DND-41 (cell line): ENCODE measurements at places on chromosomes 11 and 22.
A peak's percentile ranks its signal among the peaks of the same experiment; 100 is the strongest.

GRCh38 chr11:45246241-45246640, 39.9 kb downstream of the SYT13 start:
- DNase-seq = no peak
- no peak overlapping the region for H3K27ac ChIP-seq
- no peak overlapping the region for H3K4me3 ChIP-seq
- peaks cover 11% of the 10 kb centered on the region for H3K27me3 ChIP-seq
- no peaks in the 10 kb centered on the region for H3K36me3 ChIP-seq

DNA sequence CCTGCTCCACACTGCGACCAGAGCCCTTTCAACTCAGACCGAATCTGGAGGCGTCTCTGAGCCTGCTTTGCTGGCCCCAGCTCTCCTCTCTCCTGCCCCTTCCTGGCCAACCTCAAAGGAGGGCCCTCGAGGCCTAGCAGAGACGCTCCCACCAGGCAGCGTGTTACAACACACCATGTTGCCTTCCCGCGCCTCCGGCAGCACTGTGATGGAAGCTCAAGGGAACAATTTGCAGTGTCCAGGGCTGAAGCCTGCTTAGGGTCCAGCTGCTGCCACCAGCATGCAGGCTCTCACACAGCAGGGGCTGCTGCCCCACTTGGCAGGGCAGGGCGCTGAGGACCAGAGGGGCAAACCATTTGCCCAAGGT, 18.4 kb downstream of the LINC01488 start:
- no peak overlapping the region for H3K27ac ChIP-seq
- H3K27me3 ChIP-seq = no peaks in the 10 kb centered on the region
- no peaks in the 10 kb centered on the region for H3K4me1 ChIP-seq

- no peaks in the 10 kb centered on the region for H3K4me1 ChIP-seq
- H3K4me3 ChIP-seq = no peak overlapping the region
- no peak overlapping the region for H3K27ac ChIP-seq
- peaks cover 18% of the 10 kb centered on the region for H3K27me3 ChIP-seq
- no peak for DNase-seq
These were observed 102.5 kb downstream of the RRM1 start for GRCh38 chr11:4197112-4197511.

- DNase-seq = no peak
- peaks cover 13% of the 10 kb centered on the region for H3K27me3 ChIP-seq
These were observed 3.0 kb downstream of the THY1 start for GRCh38 chr11:119419834-119420492.

DNA sequence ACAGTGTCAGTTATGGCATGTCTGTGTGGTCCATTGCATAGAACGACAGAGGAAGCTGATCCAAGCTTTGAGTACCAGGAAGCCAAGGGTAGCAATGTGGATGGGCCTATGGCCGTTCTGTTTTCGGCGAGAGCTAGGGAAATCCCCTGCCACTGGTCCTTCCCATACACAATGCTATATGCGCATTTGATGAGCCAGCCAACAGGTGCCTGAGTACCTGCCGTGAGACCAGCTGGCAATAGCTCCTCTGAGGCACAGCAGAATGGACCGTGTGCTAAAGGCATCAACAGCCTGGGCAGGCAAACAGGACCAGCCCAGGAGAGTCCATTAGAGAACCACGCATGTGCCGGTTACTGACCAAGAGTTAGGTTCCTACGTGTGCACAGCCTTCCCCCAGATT, 753.0 kb downstream of the NTM start:
- no peaks in the 10 kb centered on the region for H3K36me3 ChIP-seq
- no peak for DNase-seq
- H3K27me3 ChIP-seq = peaks cover 6% of the 10 kb centered on the region
- no peak overlapping the region for H3K4me3 ChIP-seq
- H3K4me1 ChIP-seq = no peaks in the 10 kb centered on the region

- no peak for DNase-seq
- no peak overlapping the region for H3K27ac ChIP-seq
- peaks cover 22% of the 10 kb centered on the region for H3K27me3 ChIP-seq
- H3K36me3 ChIP-seq = no peaks in the 10 kb centered on the region
- H3K4me1 ChIP-seq = no peaks in the 10 kb centered on the region
- no peak overlapping the region for H3K4me3 ChIP-seq
These were observed 23.5 kb upstream of the THY1 start for GRCh38 chr11:119446434-119446833.

GRCh38 chr11:7586376-7586775, 72.6 kb downstream of the PPFIBP2 start:
- peaks cover 29% of the 10 kb centered on the region for H3K27me3 ChIP-seq
- H3K4me3 ChIP-seq = no peak overlapping the region
- no peak for DNase-seq
- H3K4me1 ChIP-seq = no peaks in the 10 kb centered on the region
- H3K36me3 ChIP-seq = no peaks in the 10 kb centered on the region

GRCh38 chr11:100709233-100709957, 22.3 kb downstream of the ARHGAP42 start:
- no peaks in the 10 kb centered on the region for H3K27me3 ChIP-seq
- no peak overlapping the region for H3K4me3 ChIP-seq
- H3K4me1 ChIP-seq = no peaks in the 10 kb centered on the region
- H3K27ac ChIP-seq = no peak overlapping the region
- no peaks in the 10 kb centered on the region for H3K36me3 ChIP-seq

DNA sequence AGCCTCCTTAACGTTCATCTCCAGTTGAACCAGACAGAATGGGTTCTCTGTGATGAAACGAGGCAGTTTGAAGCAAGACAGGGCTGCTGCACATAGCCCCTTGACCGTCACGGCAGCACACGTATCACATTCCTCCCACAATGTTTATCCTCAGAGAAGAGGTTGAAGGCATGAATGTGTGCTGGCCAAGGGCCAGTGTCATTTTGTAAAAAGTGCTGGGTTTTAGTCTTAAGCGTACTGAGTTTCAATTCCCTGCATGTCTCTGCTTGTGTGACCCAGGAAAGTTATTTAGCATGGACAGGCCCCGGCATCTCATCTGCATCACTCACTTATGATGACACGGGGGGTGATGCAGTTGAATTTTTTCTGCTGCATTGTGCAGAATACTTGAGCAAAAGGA, 31.6 kb downstream of the TTC12 start:
- no peak overlapping the region for H3K27ac ChIP-seq
- DNase-seq = no peak
- no peaks in the 10 kb centered on the region for H3K4me1 ChIP-seq
- peaks cover 4% of the 10 kb centered on the region for H3K27me3 ChIP-seq
- H3K36me3 ChIP-seq = no peaks in the 10 kb centered on the region

DNA sequence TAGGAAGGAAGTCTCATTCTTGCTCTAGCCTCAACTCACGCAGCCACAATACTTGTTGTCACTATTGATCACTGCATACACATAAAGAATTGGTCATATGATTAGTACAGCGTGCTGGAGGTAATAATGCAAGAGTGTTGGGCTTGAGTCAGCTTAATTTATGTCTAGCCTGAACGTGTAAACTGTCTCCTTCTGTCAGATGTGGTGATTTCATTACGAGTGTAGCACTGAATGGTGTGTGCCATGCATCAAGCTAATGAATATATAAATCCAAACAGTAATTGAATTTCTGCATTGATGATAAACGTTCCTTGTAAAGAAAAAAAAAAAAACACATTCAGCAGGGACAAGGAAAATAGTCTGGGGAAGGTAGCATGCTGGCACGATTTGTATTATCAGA, 396.2 kb upstream of the RAG2 start:
- H3K4me1 ChIP-seq = no peaks in the 10 kb centered on the region
- no peak for DNase-seq
- no peak overlapping the region for H3K27ac ChIP-seq
- peaks cover 3% of the 10 kb centered on the region for H3K27me3 ChIP-seq
- no peak overlapping the region for H3K4me3 ChIP-seq
- H3K36me3 ChIP-seq = no peaks in the 10 kb centered on the region

DNA sequence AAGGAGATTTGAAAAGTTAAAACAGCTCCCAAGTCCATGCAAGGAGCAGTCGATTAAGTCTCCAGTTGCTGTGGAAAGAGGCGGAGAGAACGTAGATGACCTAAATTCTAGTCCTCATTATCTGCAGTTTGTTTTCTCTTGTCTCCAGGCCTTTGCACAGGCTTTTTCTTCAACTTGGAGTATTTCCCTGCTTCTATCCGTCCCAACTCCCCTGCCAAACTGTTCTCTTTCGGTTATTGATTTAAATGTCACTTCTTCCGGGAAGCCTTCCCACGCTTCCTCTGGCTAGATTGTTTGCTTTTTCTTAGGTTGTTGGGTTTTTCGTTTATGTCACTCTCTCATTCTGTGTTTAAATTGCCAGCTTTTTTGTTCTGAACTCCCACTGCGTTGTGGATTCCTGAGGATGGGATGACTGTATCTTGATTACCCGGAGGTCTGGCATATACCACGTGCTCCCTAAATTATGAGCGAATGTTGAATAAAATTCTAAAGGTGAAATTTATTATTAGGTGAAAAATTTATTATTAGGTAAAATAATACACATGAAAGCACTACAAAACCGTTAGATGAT, 463 bp downstream of the TMEM126B start:
- no peak for DNase-seq
- H3K4me1 ChIP-seq = peaks cover 38% of the 10 kb centered on the region
- peak overlapping the region; percentile 73 for H3K27ac ChIP-seq
- H3K4me3 ChIP-seq = peak overlapping the region; percentile 63
- no peaks in the 10 kb centered on the region for H3K27me3 ChIP-seq

DNA sequence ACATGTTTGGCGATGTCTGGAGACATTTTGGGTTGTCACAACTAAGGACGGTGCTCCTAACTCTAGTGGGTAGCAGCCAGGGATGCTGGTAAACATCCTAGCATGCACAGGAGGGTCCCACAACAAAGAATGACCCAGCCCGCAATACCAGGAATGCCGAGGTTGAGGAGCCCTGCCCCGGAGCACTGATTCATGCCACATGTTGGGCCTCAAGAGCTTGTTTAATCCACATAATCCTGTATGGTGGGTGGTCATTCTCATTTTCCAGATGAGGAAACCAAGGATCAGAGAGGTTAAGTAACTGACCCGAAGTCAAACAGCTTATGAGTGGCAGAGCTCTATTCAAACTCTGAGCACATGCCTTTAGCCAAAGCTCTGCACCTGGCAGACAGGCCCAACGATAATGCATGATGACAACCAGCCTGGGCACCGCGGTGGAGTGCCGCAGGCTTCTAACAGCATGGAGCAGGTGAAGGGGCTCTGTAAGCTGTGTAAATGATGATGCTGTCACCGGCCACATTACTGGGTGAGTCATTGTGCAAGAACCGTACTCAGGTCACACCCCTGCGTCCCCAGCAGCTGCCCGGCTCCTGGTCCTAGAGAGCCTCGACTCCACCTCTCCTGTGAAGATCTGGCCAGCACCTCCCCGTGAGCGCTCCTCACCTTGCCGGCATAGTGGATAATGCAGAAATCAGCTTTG, 58.6 kb downstream of the APOL1 start:
- H3K27ac ChIP-seq = no peak overlapping the region
- no peak overlapping the region for H3K4me3 ChIP-seq
- H3K27me3 ChIP-seq = no peaks in the 10 kb centered on the region
- no peak for DNase-seq
- H3K36me3 ChIP-seq = peaks cover 92% of the 10 kb centered on the region
- no peaks in the 10 kb centered on the region for H3K4me1 ChIP-seq

- DNase-seq = no peak
- peaks cover 45% of the 10 kb centered on the region for H3K36me3 ChIP-seq
- H3K27ac ChIP-seq = no peak overlapping the region
- no peaks in the 10 kb centered on the region for H3K27me3 ChIP-seq
These were observed 51.4 kb upstream of the ACAT1 start for GRCh38 chr11:108069947-108070346.

- H3K4me3 ChIP-seq = no peak overlapping the region
- no peaks in the 10 kb centered on the region for H3K4me1 ChIP-seq
- no peak overlapping the region for H3K27ac ChIP-seq
- peaks cover 3% of the 10 kb centered on the region for H3K27me3 ChIP-seq
- H3K36me3 ChIP-seq = no peaks in the 10 kb centered on the region
These were observed 694.1 kb downstream of the BRD1 start for GRCh38 chr22:49133541-49133940.

DNA sequence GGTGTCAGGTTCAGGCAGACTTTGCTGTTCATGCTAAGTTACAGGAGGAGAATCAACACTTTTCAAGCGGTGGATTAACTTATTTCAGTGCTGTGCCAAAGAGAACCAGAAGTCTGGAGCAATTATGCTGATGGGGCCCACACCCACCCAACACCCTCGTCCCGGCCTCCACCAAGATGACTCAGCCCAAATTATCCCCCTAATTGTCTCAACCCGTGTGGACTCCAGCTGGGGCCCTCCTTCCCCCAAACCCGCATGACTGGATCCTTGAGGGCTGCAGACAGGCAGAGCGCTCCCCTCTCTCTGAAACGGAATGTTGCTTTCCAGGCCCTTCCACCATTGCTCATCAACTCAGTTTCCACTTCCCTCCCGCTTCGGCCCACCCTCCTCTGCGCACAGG, 34.6 kb upstream of the MN1 start:
- no peak for DNase-seq
- H3K4me1 ChIP-seq = no peaks in the 10 kb centered on the region
- H3K4me3 ChIP-seq = no peak overlapping the region

GRCh38 chr11:113023228-113023627, 62.0 kb downstream of the NCAM1 start:
- peaks cover 4% of the 10 kb centered on the region for H3K27me3 ChIP-seq
- DNase-seq = no peak
- no peak overlapping the region for H3K4me3 ChIP-seq
- no peaks in the 10 kb centered on the region for H3K4me1 ChIP-seq
- H3K36me3 ChIP-seq = no peaks in the 10 kb centered on the region

- no peak overlapping the region for H3K27ac ChIP-seq
- H3K27me3 ChIP-seq = no peaks in the 10 kb centered on the region
- DNase-seq = no peak
- H3K36me3 ChIP-seq = peaks cover 89% of the 10 kb centered on the region
- no peak overlapping the region for H3K4me3 ChIP-seq
These were observed 53.9 kb upstream of the CRTAM start for GRCh38 chr11:122784325-122784955.

DNA sequence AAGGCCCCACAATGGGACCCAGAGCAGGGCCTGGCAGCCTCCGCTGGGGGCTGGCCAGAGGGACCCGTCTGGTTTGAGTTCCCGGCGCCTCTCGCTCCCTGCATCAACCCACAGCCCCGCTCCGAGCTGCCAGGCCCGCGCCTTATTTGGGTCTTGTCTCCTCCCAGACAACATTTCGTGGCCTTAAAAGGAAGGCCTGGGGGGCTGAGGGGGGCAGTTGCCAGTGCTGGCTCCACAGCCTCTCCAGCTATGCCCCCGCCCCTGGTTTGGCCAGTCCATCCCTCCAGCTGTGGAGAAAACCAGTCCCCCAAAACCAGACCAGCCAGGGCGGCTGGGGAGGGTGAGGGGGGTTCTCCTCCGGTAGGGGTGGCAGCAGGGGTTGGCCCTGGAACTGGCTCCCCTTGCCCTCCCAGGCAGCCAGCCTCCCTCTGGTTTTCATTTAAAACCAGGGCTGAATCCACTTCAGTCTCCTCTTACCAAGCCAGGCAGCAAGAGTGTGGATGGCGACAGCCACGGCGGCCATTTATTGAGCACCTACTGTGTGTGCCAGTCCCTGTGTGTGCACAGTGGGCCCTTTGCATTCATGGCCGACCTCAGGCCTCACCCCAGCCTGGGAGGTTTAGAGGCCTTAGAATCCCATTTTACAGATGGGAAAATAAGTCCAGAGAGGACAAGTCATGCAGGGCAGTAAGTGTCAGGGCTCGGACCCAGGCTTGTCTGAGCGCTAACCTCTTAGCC, 18.6 kb downstream of the EMID1 start:
- DNase-seq = no peak
- 0 out of 2 replicates have a peak, but pooled peaks cover 4% of the 10 kb centered on the region for H3K4me1 ChIP-seq
- H3K27me3 ChIP-seq = no peaks in the 10 kb centered on the region
- no peak overlapping the region for H3K4me3 ChIP-seq
